NCI-H1105 treated with DMSO at 0.1 percent for 48 hours (cell line): ENCODE measurements at places on chromosomes 16 and 17.

DNA sequence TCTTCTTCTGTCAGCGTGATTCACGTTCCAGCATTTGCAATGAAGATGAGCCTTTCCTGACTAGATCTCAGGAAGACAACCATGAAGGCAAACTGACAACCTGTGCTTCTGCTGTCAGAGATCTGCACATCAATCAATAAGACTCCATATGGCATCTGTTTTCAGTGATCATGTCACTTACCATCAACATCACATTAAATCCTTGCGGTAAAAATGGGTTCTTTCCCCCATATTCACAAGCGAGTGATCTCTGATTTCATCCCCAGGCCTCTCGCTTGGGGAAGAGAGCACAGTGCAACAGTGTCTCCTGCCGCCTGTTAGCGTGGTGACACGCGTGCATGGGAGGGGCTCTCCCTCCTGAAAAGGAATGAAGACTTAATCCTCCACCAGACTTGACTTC lies 11.1 kb downstream of the NACA2 start:
- DNase-seq = no peak

DNA sequence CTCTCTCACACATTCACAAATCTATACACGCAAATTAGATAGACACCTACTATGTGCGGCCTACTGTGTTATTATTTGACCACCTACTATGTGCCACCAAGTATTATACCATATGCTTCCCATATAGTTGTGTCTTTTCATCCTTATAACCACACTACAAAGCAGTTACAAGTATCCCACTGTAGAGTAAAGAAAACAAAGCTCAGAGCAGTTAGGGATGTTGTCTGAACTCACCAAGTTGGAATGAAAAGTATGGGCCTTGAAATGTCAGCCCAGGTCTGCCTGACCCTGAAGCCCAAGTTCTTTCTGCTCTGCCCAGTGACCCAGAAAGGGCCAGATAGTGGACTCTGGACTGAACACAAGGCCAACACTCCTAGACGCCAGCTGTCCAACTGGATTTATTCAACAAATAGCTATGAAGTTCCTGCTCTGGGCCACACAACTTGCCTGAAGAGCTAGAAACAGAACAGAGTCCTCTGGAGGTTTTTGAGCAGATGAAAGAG lies 8.5 kb downstream of the KRT37 start:
- no peak for DNase-seq

GRCh38 chr16:62741692-62742091 lies 705.5 kb upstream of the CDH8 start:
- no peak for DNase-seq

- no peak for DNase-seq
Observed at GRCh38 chr17:2120586-2121335, 65.9 kb downstream of the HIC1 start.

DNA sequence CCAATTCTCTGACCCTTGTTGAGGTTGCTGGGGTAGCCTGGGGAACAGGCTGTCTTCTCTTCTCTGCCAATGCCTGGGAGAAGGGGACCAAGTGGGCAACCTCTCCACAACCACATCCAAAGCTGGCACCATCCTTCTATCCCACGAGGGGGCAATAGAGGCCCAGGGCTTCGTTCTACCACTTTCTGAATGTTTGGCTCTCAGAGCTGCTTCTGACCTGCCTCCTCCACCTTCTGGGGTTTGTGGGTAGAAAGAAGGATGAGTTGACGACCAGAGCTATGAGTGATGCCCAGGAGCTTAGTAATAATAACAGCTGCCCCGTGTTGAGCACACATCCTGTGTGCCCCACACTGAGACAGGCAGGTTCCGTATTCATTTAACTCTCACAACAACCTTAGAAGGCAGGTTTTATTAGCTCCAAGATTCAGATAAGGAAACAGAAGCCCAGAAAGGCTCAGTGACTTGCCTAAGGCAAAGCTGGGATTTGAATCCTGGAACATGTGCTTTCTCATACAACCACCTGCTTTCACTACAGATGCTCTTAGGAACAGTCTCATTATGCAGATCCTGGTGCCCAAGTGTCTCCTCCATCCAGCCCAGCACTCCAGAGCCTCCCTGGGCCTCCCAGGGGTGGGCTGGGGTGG lies 11.1 kb downstream of the TSPOAP1 start:
- DNase-seq = peak; percentile 38
